ENCODE measurements at places on chromosomes 5 and 9.

- no peak for DNase-seq
Observed at GRCh38 chr5:88594441-88594840, 288.5 kb downstream of the MEF2C start.

GRCh38 chr5:155459889-155460500, 446.4 kb downstream of the KIF4B start:
- no peak for DNase-seq

DNA sequence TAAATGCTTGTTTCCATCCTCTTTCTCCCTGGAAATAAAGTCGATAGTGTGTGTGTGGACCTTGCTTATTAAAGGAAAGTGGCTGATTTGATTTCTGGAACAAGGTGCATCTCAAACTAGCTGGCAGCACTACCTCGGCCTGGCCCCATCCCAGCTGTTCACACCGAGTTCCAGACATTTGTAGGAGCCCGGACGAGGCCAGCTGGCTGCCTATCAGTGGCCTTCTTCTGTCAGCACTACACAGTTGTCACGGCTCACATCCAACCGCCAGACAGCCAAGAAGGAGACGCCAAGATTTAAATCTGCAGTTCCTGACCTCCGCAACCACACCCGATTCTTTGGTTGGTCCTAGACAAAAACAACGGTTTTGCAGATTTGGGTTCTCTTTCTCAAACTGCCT, 63.6 kb downstream of the PALM2AKAP2 start:
- peak; percentile 91 for DNase-seq

- no peak for DNase-seq
Observed at GRCh38 chr5:172798422-172799215, 27.6 kb upstream of the DUSP1 start.

DNA sequence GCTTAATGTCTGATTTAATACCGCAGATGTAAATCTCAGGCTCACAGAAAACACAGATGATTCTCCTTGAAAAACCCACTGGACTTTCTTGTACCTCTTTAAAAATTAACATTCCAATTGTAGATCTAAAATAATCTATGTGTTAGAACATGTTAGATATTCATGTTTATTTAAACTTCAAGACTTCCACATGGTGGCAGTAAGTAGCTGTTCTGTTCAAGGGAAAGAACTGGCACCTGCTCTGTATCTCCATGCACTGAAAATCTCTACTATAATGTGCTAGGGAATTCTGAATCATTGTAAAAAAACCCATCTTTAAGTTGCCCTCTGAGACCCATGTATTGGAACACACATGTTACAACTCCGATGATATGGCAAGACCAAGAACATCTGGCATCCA, 366.9 kb downstream of the DMRTA1 start:
- DNase-seq, result no peak

GRCh38 chr9:93096811-93097382, 880 bp downstream of the CARD19 start:
- DNase-seq, result no peak

GRCh38 chr9:133054966-133055365, 6.8 kb upstream of the CEL start:
- DNase-seq, result peak; percentile 82

GRCh38 chr5:80592105-80592504, 22.0 kb upstream of the ANKRD34B start:
- no peak for DNase-seq

- DNase-seq, result no peak
Observed at GRCh38 chr5:6350277-6351090, 27.9 kb downstream of the MED10 start.

DNA sequence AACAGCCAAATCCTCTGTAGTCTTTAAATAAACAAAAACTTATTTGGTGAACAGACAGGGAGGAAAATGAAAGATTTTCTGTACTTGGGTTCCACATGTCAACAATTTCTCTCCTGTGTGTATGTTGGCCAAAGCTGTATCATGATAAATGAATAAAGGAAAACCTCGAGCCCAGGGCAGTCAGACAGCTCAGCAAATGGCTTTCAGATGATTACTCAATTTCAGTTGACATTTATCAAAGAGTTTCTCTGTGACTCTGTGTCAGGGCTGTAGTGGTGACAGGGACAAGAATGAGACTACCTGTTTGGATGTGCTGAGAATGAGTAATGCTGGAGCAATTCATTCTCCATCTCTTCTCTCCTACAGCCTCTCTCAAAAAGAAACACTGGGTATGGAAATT, 45.7 kb upstream of the PTGS1 start:
- DNase-seq, result no peak

DNA sequence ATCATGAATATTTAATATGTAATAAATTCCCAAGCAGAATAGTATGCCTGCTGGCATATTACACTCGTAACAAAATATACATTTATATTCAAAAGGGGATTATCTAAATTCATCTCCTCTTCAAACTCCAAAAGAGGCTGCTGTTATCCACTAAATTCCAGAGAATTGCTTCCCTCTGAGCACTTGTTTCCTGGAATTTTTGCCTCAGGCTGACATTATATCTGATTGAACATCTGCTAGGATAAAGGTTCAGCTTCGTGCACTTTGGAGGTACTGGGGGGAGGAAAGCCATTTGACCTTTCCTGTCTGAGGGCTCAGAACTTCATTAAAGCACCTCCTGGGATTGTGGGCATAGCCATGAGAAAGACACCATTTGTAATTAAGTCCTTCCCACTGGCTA, 4.3 kb upstream of the HAPLN1 start:
- DNase-seq, result no peak

DNA sequence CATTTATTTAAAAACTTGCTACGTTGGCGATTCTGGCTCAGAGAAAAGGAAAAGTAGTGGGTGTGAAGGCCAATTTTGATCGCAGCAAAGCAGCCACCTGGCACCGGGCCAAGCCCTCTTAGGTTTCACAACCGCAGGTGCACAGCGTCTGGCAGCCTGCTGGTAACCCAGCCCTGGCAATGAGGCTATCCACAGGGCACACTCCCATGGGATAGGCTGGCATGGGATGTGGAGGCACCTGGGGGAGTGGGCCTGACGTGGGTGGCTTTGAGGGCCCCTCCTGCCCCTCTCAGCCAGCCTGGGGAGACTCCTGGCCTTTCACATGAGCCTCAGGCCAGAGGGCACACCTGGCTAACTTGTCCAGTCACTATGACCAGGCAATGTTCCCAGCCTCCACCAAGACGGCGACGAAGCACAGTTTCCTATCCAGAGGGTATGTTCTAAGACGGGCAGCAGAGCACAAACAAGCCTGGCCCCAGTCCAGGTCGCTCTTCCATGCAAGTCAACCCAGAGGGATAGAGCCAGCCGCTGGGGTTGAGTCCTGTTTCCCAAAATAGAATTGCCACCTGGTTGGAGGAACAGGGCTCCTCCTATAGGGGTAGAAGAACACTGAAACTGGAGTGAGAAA, 19.0 kb downstream of the CMBL start:
- DNase-seq, result peak; percentile 67

- peak; percentile 92 for DNase-seq
Observed at GRCh38 chr5:142063878-142064331, 44.7 kb upstream of the NDFIP1 start.

GRCh38 chr9:136043441-136043991, 51.6 kb downstream of the NACC2 start:
- DNase-seq, result no peak

DNA sequence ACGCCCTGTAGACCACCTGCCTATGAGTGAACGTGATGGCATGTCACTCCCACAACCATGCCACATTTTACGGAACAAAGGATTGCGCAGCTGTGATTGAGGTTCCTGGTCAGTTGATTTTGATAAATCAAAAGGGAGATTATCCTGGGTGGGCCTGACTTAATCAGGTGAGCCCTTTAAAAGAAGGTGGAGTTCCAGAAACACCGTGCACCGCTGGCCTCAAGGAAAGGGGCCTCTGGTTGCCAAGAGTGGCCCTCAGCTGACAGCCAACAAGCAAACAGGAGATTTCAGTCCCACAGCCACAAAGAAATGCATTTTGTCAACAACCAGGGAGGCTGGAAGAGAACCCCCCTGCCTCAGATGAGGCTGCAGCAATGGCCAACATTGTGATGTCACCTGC, 19.0 kb downstream of the TRIM7 start:
- no peak for DNase-seq

- no peak for DNase-seq
Observed at GRCh38 chr5:40017135-40017534, 592.4 kb upstream of the DAB2 start.

DNA sequence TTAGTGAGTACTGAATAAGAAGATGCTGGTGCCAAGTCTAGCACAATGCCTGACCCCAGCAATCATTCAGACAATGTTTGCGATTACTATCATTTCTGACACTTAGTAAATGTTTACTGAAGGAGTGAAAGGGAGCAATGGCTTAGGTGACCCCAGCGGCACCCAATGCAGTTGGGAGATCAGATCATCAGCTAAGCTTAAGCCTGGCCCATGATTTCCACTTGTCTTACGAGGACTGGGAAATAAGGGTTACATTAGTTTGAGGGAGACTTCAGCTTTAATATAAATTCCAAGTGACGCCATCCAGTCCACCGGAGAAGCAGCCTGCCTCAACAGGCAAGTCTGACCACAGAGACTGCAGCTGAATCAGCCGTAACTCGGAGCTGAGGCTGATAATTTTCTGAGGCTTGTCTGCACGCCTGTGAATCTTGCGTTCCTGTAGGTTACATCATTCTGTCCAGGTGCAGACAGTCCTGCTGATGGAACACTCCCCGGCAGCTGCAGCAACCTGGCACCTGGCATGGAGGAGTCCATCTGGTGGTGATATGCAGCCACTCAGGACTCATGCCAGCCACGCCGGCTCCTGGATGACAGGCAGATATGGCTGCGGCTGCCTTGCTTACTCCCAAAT, 34.9 kb upstream of the FGF1 start:
- no peak for DNase-seq

GRCh38 chr5:82275216-82275664, 2.9 kb downstream of the RPS23 start:
- DNase-seq, result no peak

GRCh38 chr5:145536133-145536532, 299.0 kb downstream of the PRELID2 start:
- no peak for DNase-seq

- DNase-seq, result peak; percentile 67
Observed at GRCh38 chr5:98768160-98768959, 5.1 kb upstream of the RGMB start.

- no peak for DNase-seq
Observed at GRCh38 chr9:107153336-107153735, 129.7 kb upstream of the RAD23B start.

- peak; percentile 88 for DNase-seq
Observed at GRCh38 chr9:136631038-136632000, 31.4 kb upstream of the EGFL7 start.

- no peak for DNase-seq
Observed at GRCh38 chr9:109456811-109457210, 41.3 kb downstream of the PTPN3 start.

DNA sequence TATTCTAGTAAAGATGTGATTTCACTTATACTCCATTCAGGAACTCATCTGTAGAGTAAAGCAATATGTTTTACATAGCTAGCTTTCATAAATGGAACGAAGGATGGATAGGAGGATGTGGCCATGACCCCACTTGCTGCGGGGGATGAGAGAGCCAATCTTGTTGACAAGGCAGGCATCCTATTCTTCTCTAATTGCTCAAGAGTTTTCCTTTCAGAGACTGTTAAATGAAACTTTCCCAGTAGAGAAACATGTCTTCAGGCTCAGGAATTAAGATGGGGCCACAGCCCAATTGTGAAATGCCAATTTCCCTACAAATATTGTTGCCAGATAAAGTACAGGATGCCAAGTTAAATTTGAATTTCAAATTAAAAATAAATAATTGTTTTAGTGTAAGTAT, 196.2 kb upstream of the TUT7 start:
- no peak for DNase-seq

- no peak for DNase-seq
Observed at GRCh38 chr5:106174903-106175302, 1495.8 kb downstream of the EFNA5 start.

- DNase-seq, result no peak
Observed at GRCh38 chr5:54725391-54726280, 208.1 kb downstream of the SNX18 start.

- DNase-seq, result no peak
Observed at GRCh38 chr9:123511326-123512277, 155.6 kb downstream of the CRB2 start.

- DNase-seq, result no peak
Observed at GRCh38 chr5:134003064-134003816, 1.5 kb downstream of the VDAC1 start.

- no peak for DNase-seq
Observed at GRCh38 chr9:6895754-6896153, 138.0 kb downstream of the KDM4C start.

GRCh38 chr9:98997604-98998003, 53.9 kb downstream of the COL15A1 start:
- peak; percentile 78 for DNase-seq

DNA sequence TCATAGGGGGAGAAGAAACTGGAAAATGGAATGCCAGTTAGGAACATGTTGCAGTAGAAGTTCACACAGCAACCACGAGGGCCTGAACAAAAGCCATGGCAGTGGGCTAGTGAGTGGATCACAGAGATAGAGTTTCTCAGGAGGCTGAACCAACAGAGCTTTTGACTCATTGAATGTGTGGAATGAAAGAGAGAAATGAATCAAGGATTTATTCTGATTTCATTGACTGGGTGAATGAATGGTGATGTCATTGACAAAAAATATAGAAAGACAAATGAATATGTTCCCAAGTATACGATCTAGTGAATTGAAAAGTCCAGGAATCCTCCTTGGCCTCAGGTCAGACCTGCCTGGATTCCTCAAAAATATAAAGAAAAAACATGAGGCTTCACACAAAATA, 99.2 kb downstream of the ZNF462 start:
- DNase-seq, result no peak

GRCh38 chr5:67561151-67561932, 364.7 kb upstream of the CD180 start:
- DNase-seq, result no peak

- DNase-seq, result no peak
Observed at GRCh38 chr5:179400020-179400419, 54.8 kb upstream of the ADAMTS2 start.

DNA sequence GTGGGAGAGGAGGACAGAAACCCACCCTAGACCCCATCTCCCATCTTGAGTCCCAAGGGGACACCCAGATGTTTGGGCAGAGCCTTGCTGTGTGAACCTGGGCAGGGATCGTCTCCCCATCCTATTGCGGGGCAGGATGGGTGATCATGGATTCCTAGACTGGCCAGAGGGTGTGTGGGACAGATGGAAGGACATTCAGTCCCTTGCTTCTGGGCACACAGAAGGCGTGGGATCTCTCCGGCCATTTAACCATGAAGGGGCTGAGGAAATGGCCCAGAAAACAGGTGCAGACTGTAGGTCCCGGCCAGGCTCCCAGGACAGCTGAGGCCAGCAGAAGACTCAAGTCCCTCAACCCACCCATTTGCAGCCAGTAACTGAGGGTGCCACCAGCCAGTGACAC, 29.9 kb downstream of the PTGES start:
- no peak for DNase-seq

GRCh38 chr5:50476549-50476948, 35.5 kb upstream of the EMB start:
- DNase-seq, result no peak

DNA sequence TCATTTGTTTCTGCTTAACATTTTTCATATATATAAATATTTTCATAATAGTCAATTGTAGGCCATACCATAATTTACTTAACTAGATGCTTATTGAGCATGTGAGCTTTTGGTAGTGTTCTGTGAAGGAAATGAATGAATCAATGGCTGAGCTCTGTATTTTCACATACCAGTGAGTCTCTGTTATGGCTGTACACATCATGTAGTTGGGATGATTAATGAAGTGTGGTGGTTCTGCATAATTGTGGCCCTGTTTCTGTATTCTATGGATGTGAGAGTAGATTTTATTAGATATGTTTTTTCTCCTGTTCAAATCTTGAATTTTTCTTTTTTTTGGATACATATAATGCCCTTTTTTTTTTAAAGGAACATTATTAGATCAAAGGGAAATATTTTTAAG, 56.2 kb downstream of the CTNNA1 start:
- DNase-seq, result no peak
